Kidney capillary endothelial cell (primary cell): ENCODE measurements at places on chromosomes 3 and 15.

GRCh38 chr3:76664816-76665215 lies 375.1 kb upstream of the ROBO2 start:
- DNase-seq, result no peak

GRCh38 chr3:11029948-11030347 lies 37.4 kb downstream of the SLC6A1 start:
- no peak for DNase-seq

DNA sequence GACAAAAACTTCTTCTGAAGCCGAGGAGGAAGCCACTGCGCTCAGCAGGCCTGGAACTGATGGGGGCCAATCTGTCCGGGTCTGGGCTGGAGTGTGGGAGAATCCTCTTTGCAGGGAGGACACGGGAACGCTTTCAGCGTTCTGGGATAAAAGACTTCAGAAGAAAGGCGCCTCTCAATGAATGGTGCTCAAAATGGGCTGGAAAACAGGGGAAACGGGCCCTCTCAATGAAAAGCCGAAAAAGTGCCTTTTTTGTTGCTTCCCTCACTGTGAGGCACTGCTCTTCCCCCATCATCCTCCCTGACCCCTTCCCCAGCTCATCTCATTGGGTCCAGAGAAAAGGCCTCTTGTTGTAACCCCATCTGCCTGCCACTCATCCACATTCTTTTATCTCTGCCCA lies 119.5 kb upstream of the LRIG1 start:
- DNase-seq, result no peak

DNA sequence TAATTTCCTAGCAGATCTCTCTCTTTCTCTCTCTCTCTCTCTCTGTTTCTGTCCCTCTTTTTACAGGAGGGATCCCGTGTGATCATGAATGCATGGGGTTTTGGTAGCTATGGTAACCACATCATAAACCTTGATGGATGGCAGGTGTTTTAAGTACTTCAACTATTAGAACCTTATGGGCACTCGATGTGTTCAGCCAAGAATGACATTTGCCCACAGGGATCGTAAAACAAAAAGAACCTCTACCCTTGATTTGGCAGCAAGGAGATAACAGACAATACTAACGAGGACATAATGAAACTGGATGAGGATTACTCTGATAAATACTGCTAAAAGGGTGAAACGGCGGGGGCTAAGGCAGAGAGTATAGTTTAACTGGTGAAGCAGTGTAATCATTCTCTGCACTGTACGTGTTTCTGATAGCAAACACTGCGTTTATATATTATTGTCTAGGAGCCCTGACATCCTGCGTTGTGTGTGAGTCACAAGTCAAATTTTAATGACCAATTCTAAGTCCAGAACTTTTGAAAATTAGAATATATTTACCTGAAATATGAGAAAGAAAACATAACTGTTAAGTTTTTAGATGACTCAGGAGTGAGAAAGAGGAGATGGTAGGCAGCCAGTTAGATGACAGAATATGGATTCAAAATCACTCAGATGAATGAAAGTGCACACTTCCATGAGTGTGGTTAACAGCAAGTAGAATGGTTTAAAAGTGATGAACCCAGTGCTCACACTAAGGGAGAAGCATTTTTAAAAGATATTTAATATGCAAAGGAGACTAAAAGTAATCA lies 80.3 kb downstream of the OTOL1 start:
- no peak for DNase-seq

GRCh38 chr15:95365511-95366107 lies 964.9 kb upstream of the NR2F2 start:
- peak; percentile 98 for DNase-seq

GRCh38 chr3:57706462-57706861 lies 13.6 kb upstream of the DENND6A start:
- peak; percentile 60 for DNase-seq

DNA sequence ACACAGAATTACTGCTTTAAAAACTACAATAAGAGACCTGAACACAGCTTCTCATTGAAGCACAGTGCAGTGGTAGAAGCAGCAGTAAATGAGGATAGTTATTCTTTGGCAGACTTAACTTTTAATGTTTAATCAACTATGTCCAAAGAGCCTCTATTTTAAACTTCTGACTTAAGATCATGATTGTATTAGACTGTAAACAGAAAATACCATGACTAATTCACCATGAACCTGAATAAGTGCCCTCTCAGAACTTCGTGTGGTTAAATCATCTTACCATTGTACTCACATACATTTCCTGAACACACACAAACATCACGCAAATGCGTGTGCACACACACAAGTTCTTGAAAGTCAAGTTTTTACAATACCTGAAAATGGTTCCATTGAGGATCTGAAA lies 13.9 kb downstream of the CEP152 start:
- no peak for DNase-seq

DNA sequence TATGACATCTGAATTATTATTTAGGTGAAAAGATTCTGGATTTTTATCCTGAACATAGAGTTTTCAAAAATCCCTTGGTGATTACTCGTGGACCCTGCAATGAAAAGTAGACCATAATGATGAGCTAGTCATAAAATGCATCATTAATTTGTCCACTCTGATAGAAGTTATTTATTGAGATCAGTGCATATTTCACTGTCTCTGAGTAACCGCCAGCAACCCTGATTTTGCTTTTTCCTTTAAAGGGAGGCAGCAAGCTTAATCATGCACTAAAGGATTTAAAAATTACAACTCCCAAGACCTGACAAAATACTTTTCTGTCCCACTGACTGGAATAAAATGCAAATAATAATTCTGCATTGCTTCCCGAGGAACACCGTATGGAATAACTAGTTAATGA lies 259.6 kb upstream of the DPPA4 start:
- DNase-seq, result no peak

DNA sequence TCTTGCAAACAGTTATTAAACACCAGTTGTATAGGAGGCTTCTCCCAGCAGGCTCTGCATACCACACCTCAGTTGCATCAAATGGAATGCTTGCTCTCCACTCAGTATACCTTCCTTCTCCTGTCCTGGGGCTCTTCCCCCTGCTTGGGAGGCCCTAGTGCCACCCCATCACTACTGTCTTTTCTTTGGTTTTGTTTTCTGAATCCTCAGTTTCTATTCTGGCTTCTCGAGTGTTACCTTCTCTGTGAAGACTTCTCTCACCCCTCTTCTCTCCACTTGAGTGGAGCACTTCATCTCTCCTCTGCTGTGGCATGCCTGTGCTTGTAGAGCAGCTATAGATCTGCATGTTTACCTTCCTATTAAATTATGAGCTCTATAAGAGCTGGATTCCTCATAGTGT lies 75.7 kb upstream of the TPRG1 start:
- DNase-seq, result no peak

DNA sequence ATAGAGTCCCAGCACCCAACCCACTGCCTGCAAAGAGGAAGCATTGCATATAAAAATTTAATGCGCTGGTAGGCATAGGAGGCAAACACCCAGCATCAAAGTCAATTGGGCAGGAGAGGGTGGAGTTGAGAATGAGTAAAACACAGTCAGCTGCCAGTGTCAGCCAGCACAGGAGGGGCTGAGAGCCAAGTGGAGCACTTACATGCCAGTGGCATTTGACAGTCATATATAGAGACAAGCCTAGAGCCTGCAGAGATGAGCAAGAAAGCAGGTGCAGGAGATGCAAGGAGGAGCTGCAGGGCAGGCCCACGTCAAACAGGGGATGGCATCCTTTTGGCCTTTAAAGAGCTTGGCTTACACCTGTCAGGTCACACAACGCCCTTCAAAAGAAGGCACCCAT lies 27.6 kb upstream of the ZFAND6 start:
- DNase-seq, result no peak

DNA sequence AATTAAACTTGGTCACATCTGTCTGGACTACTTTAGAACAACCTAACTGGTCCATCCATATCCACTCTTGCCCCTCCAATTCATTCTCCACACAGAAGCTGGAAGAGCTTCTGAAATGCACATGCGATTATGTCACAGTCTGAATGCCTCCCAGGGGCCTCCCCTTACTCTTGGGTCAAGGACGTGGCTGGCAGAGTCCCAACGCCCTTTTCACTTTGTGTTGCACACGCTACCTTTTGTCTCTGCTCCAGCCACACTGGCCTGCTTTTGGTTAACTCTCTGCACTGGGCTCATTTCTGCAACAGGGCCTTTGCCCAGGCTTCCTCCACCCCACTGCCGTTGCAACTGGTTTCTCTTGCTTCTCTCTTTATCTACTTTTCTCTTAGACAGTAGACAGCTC lies 245.2 kb downstream of the IL20RB start:
- no peak for DNase-seq

GRCh38 chr3:195259154-195259474 lies 11.8 kb downstream of the XXYLT1 start:
- DNase-seq, result no peak

DNA sequence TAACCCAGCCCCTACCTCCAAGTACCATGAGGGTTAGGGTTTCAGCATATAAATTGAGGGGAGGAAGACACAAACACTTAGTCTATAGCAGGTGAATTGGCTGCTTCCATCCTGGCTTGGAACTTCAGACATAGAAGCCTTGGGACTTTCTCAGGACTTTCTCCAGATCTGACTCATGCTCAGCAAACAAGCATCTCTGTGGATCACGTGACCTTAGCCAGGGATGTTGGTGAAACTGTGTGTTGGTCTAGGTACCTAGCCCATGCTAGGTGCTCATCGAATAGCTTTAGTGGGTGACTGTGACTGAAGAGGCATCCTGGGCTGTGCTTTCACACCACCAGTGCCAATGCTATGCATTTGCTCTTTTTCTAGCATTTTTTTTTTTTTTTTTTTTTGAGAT lies 58.9 kb downstream of the CD47 start:
- DNase-seq, result no peak

GRCh38 chr3:76024640-76025039 lies 239.3 kb upstream of the ZNF717 start:
- DNase-seq, result peak; percentile 37

- no peak for DNase-seq
Observed at GRCh38 chr3:111547631-111548030, 5.6 kb downstream of the CD96 start.

DNA sequence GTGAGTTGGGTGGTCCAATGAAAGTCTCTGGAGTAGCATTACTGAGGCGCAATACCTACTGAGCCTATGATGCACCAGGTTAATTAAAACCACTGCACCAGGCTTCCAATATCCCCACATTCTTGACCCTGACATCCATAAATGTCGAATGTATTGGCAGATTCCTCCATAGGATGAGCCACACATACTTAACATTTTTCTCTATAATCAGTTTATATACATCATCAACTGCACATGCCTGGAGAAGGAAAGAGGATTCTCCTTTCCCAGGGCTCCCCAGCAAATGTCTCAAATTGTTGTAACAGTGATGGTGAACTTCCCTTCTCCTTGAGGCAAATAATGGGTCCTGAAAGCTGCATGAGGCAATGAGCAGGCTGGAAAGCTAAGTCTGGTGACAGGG lies 82.3 kb upstream of the LPP start:
- no peak for DNase-seq

DNA sequence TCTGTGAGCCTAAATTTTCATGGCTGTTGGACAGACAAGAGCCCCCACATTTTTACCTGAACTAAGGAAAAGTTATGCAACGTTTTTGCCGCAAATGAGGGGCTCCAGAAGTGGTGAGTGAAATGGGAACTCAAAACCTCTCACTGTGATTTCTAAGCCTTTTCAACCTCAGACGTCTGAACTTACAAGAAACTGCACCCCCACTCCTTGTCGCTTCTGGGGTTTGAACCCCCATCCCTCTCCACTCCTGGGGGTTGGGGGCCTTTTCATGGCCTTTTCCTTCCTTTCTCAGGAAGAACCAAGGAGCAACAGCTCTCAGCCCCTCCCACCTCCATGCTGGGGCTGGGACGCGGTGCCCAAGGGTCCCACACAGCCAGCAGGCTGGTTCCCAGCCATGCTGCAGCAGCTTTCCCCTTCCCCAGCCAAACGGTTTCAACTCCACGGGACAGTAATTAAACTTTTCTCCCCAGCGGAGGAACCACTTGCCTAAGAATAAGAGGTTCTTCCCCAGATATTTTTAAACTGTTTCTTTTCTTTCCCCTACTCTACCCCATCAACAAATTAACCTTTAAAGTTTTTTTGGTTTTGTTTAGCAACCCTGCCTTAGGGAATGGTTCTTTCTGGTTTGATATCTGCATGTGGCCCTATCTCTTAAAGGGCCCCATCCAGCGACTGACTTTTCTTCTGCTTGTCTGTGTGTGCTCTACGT lies 387.6 kb upstream of the CBLB start:
- DNase-seq, result no peak

DNA sequence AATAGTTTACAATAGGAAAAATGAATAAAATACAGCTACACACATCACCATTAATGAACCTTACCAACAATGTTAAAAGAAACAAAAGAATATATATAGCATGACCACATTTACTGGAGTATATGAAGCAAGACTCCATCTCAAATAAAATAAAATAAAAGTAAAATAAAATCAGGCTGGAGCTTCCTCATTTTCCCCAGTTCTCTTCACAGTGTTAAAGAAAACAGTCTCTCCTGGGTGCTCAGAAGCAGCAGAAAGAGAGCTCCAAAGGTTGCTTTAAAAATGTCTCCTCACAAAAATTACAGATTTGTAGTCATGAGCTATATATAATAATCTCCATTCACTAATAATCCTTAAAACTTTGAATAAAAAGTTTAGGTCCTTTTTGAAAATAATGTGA lies 48.8 kb downstream of the PIK3CB start:
- no peak for DNase-seq

DNA sequence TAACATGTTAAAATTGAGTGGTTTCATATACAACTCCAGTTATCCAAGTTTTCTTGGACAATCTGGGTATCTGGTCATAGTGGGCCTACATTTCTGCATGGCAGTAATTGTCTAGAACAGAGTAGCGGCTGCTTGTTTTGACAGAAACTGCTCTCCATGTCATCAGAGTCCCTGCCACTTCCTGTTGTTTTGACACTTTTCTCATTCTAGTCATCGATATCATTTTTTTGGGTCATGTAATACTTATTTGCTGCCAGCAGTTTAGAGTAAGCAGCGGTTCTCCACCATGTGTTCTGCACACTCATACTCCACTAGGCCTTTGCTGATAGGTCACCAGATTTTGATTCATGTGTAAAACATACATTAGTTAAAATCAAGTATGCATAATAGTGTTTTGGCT lies 81.5 kb downstream of the SLC25A26 start:
- DNase-seq, result no peak

GRCh38 chr3:149011676-149012075 lies 20.3 kb downstream of the GYG1 start:
- no peak for DNase-seq

DNA sequence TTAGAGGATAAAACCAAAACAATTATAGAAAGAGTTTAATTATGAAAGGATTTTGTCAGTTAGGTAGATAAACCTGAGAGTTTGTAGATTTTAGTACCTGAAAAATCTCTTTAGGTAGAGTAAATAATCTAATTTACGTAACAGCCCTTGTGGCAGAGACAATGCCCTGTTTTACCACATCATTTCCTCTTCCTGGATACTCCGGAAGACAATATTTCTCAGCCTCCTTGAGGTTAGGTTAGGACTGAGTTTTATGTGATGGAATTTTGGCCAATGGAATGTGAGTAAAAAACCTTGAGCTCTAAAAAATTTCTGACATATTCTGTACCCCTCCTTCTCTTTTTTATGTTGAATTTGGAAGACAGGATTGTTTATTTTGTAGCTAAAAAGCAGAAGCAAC lies 50.7 kb upstream of the TPRG1 start:
- DNase-seq, result no peak

- no peak for DNase-seq
Observed at GRCh38 chr3:6860149-6860953, 564 bp upstream of the GRM7 start.
